IgD-negative memory B cell (primary cell): ENCODE measurements at places on chromosomes 2 and 18. TPM values are rescaled to one million over a fixed set of nuclear protein-coding genes. Genes with fewer than 3 reads are reported as not detected.

The IL1R2 gene
- polyA plus RNA-seq, result not detected

The KIF3C gene
- polyA plus RNA-seq, result 0.31 TPM

The C2orf15 gene
- polyA plus RNA-seq, result 2.0 TPM

The FAM161A gene
- polyA plus RNA-seq, result 1.4 TPM

The KIF1A gene
- polyA plus RNA-seq, result not detected

The GALNT14 gene
- 0.68 TPM for polyA plus RNA-seq

The MAL gene
- 10.2 TPM for polyA plus RNA-seq

The SLC9A4 gene
- polyA plus RNA-seq, result not detected

The VWA3B gene
- not detected for polyA plus RNA-seq

The RAX gene
- not detected for polyA plus RNA-seq

The SPATA3 gene
- not detected for polyA plus RNA-seq

The DAPL1 gene
- polyA plus RNA-seq, result not detected

The PRSS56 gene
- not detected for polyA plus RNA-seq

The RAD51AP2 gene
- polyA plus RNA-seq, result not detected

The IL18R1 gene
- polyA plus RNA-seq, result 2.2 TPM

The SLC30A3 gene
- not detected for polyA plus RNA-seq

The CNGA3 gene
- polyA plus RNA-seq, result not detected

The ANTXR1 gene
- polyA plus RNA-seq, result not detected

The MBP gene
- polyA plus RNA-seq, result 89.4 TPM

The NLRC4 gene
- 1.6 TPM for polyA plus RNA-seq

The STAT4 gene
- polyA plus RNA-seq, result 1.9 TPM

The VAMP8 gene
- 240 TPM for polyA plus RNA-seq

The KLF7 gene
- 17.9 TPM for polyA plus RNA-seq

The HOXD9 gene
- polyA plus RNA-seq, result not detected

The PDK1 gene
- 17.9 TPM for polyA plus RNA-seq

The MAP3K20 gene
- 7.9 TPM for polyA plus RNA-seq

The ZBTB7C gene
- polyA plus RNA-seq, result not detected

The NPHP1 gene
- 2.1 TPM for polyA plus RNA-seq

The DPP4 gene
- polyA plus RNA-seq, result 1.3 TPM

The L3MBTL4 gene
- polyA plus RNA-seq, result 0.61 TPM

The TUBA3E gene
- not detected for polyA plus RNA-seq

The TMEM127 gene
- polyA plus RNA-seq, result 41.7 TPM

The SLC16A14 gene
- 0.49 TPM for polyA plus RNA-seq
